Activated CD4-positive, alpha-beta memory T cell treated with anti-CD3 and anti-CD28 coated beads, Interleukin-2, amount 10 ng/mL, durations not matched to agents 7 days and 5 days (primary cell): ENCODE measurements at places on chromosomes 6 and 20. TPM values are rescaled to one million over a fixed set of nuclear protein-coding genes. Genes with fewer than 3 reads are reported as not detected.

- no peak for DNase-seq
- H3K4me3 ChIP-seq, result no peak overlapping the region
- no peaks in the 10 kb centered on the region for H3K36me3 ChIP-seq
- H3K27ac ChIP-seq, result no peak overlapping the region
- H3K4me1 ChIP-seq, result no peaks in the 10 kb centered on the region
These were observed 24.1 kb downstream of the CFAP61 start for GRCh38 chr20:20076297-20077065.

Gene BTN1A1
- total RNA-seq, result not detected

- peaks cover 15% of the 10 kb centered on the region for H3K27me3 ChIP-seq
- peak overlapping the region; percentile 82 for H3K27ac ChIP-seq
- H3K4me3 ChIP-seq, result no peak overlapping the region
These were observed 154.6 kb upstream of the SOX4 start for GRCh38 chr6:21438986-21439352.

GRCh38 chr6:81767163-81767891, 14.8 kb upstream of the TENT5A start:
- no peak overlapping the region for H3K27ac ChIP-seq
- H3K36me3 ChIP-seq, result no peaks in the 10 kb centered on the region
- no peak for DNase-seq
- peaks cover 2% of the 10 kb centered on the region for H3K27me3 ChIP-seq
- peaks cover 2% of the 10 kb centered on the region for H3K4me1 ChIP-seq

DNA sequence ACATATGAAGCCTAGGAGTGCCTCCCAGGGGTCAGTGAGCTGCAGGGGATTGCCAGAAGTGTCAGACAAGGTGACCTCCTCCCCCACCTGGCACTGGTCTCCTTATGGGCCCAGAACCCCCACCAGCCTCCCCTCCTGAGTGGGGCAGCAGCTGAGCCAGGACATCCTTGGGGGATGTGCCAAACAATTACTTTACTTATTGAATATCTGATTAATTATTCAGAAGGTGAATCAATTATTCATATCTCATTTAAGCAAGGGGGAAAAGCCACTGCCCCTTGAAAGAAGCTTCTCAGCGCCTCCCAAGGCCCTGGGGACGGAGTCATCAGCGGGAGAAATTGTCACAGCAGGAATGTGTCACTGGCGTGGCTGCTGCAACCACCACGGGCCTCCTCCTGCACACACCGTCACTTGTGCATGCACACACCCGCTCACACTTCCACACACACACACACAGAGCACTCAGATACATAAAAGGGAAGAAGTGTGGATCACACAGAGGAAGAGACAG, 123.4 kb upstream of the MAFB start:
- no peak overlapping the region for H3K27ac ChIP-seq
- H3K4me1 ChIP-seq, result no peaks in the 10 kb centered on the region
- H3K27me3 ChIP-seq, result no peaks in the 10 kb centered on the region
- no peaks in the 10 kb centered on the region for H3K36me3 ChIP-seq
- H3K4me3 ChIP-seq, result no peak overlapping the region
